ENCODE measurements at places on chromosomes 2 and 18.

DNA sequence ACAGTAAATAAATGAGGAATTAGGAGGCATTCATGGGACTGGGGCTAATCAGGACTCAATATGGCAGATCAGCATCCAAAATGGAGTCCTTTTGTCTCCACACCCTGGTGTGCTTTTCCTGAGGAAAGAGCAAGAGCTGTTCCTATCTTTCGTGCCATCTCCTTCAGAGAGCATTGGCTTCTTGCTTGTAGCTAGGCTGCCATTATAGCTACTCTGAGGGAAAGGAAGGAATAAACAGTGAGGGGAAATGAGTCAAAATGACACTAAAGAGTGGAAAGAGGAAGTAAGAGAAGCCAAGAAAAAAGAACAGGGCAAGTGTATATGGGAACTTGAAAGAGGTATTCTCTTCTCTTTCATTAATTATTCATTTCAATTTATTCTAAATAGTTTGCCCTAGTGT is 8.4 kb upstream of the NMI start:
- no peak for DNase-seq

- no peak for DNase-seq
Observed at GRCh38 chr18:61553045-61553659, 219.9 kb downstream of the CDH20 start.

DNA sequence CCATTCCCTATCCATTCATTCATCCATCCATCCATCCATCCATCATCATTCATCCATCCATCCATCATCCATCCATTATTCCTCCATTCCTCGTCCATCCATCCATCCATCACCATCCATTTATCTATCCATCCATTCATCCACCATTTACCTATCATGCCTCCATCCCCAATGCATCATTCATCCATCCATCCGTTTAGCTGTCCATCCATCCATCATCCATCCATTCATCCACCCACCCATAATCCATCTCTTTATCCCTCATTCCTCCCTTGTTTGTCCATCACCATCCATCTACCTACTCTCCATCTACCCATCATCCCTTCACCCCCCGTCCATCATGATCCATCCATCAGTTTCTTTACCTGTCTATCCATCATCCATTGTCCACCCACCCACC is 13.6 kb downstream of the NFATC1 start:
- no peak for DNase-seq

GRCh38 chr2:8142461-8142860 is 539.4 kb upstream of the ID2 start:
- DNase-seq: no peak

DNA sequence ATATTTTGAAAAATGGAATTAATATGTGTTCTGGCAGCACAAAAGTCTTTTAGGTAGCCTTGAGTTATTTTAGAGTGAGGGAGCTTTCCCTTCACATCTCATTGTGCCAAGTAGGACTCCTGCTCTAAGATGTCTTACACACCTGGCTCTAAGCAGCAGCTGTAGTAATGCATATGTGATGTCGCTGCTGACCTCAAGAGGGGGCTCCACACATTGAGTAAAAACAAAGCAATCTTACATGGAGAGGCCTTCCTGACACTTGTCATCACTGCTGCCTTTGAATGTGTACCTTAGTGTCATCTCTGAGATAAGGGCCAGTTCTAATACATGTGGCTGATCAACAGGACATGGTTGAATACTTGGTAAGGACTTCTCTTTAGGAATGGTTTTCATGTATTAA is 75.8 kb downstream of the ACTR3 start:
- no peak for DNase-seq

DNA sequence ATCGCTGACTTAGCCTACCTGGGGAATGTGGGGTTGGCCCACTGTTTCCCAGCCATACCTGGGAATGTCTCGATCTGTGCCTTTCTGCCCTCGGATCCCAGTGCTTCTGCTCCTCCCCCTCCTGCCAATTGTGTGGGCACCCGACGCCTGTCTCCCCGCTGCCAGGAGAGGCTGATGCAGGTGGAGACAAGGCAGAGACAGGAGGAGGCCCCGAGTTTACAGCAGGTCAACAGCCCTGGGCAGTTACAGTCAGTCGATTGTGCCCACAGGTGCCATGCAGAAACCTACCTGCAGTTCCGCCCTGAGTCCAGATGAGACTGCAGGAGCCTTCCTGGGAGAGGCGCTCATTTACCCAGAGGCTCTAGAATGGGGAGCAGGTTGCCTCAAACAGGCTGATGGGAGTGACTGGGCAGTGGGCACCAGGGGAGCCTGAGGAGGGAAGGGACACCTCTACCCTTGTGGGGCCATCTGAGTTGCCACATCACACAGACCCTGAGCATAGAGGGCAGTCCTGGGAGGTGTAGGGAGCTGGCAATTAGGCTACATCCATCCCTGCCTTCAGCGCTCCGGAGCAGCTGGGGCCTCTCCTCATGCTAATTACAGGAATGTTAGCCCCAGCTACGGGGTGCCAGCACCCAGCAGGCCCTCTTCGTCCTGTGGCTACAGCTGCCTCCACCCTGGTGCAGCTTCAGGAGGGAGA is 300.1 kb downstream of the NDUFA10 start:
- no peak for DNase-seq

- no peak for DNase-seq
Observed at GRCh38 chr2:67918471-67918870, 144.3 kb downstream of the C1D start.

DNA sequence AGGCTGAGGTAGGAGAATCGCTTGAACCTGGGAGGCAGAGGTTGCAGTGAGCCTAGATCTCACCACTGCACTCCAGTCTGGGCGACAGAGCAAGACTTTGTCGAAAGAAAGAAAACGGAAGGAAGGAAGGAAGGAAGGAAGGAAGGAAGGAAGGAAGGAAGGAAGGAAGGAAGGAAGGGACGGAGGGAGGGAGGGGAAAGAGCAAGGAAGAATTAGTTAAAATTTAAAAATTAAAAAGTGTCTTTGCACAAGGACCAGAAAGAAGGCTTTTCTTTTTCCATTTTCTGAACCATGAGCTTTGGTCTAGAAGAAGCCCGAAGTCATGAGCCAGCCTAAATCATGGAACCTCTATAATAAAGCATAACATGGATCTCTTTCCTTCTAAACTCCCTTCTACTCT is 138.2 kb upstream of the DNAJC10 start:
- DNase-seq: no peak

- no peak for DNase-seq
Observed at GRCh38 chr18:32362484-32362883, 108.2 kb downstream of the GAREM1 start.

DNA sequence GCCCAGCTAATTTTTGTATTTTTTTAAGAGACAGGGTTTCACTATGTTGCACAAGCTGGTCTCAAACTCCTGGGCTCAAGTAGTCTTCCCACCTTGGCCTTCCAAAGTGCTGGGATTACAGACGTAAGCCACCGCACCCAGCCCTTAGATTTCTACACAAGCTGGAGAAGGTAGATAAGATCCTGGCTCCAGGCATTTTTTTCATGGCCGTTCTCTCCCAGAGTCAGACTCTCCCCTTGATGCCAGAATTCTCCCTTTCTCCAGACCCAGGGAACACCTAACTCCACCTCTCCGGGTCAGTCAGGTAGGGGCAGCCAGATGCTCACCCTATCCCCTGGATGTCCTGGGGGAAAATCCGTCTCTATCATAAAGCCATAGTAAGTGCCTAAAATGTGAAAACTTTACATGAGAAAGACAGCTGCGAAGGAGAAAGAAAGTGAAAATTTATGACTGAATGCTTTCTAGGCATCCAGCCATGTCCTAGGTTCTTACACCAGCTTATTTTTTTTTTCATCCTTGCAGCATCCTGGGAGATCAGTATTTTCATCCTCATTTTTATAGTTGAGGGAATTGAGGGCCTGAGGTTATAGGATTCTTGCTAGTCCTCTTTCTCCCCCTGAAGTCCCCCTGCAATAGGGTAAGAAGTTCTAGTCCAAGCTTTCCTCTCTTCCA is 16.3 kb downstream of the SIX3 start:
- no peak for DNase-seq

Data from stimulated activated naive CD4-positive, alpha-beta T cell (primary cell).